ENCODE measurements at places on chromosomes 5 and 9.

DNA sequence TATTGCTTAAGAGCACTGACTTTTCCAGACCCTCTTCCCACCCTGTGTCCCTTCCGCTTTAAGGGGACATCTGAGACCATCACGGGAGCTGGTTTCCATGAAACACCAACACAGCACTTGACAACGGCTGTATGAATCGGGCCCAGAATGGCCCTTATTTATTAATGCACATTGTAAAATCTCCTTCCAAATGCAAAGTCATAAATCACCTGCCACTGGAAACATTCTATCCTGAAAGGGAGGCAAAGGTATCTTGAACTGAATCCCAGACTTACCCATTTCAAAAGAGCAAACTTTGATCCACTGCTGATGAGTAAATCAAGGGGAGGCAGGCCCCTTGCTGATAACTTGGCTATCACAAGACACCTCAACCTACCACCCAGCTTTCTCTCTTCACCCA, 37.4 kb downstream of the SHB start:
- DNase-seq, result no peak

- DNase-seq, result no peak
These were observed 114.5 kb upstream of the SPRY4 start for GRCh38 chr5:142439207-142439860.

DNA sequence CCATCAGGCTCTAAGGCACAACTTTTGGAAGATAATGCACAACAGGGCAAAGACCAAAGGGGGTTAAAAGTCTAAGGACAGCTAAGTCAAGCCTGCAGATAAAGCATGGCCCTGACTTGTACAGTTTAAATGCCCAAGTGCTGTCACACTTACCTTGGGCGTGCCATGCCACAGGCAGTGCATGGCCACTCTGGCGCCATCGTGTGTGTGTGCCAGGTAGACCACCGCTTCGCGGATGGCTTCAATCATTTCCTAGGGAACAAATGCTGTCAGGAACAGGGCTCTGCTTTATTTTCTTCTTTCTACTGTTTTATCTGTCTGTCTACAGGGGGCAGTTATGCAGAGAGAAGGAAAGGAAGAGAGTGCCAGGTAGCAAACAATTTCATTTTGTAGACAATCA, 19.3 kb downstream of the PUM3 start:
- no peak for DNase-seq

DNA sequence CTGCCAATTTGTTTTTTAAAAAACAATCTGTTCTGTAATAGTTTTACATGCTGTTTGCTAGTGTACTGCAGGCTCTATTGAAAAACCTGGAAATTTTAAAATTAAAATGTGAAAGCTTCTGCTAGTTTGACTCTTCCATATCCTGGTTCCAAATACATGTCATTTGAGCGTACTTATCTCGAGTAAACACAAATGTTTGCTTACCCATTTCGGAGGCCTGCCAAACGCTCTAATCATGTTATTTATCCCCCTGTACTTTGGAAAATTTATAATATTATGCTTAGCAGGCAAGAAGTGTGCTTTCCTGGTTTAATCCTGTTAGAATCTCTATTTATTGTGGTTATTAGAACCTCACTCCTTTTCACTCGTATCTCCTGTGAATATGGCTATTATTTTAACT, 476.8 kb upstream of the CYLC2 start:
- DNase-seq, result no peak

DNA sequence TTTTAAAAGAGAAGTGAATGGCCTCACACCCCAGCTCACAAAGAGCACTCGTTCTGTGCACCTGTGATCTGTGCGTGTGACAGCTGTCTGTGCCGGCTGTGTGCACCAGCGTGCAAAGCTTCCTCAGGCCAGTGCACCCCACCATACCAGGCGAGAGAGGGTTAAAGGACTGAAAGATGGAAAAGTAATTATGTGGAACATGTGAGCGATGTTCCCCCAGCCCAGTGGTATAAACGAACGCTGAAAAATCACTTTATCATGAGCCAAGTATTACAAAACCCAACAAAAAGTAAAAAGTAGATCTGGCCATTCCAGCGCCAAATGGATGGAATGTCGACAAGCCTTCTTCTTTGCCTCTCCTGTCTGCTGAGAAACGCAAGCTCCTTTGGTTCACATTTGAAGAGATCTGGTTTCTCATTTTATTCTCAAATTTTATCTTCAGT, 53.7 kb downstream of the IPPK start:
- DNase-seq, result no peak

DNA sequence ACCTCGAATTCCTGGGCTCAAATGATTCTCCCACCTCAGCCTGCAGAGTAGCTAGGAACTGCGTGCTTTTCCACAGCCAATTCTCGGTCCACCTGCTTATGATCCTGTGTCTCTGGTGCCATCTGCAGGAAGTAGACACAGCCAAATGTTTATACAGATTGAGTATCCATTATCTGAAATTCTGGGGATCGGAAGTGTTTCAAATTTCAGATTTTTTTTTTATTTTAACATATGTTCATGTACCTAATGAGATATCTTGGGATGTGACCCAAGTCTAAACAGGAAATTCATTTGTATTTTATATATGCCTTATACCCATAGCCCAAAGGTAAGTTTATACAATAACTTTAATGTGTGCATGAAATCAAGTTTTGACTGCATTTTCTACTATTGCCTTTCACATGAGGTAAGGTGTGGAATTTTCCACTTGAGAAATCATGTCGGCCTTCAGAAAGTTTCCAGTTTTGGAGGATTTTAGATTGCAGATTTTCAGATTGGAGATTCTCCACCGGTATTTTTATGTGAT, 89.5 kb downstream of the ESM1 start:
- DNase-seq, result no peak

All from mesothelial cell of epicardium (in vitro differentiated cells).